ENCODE measurements at places on chromosomes 6 and 20.

GRCh38 chr6:108564178-108564577 lies 3.5 kb downstream of the FOXO3 start:
- peak; percentile 98 for DNase-seq

DNA sequence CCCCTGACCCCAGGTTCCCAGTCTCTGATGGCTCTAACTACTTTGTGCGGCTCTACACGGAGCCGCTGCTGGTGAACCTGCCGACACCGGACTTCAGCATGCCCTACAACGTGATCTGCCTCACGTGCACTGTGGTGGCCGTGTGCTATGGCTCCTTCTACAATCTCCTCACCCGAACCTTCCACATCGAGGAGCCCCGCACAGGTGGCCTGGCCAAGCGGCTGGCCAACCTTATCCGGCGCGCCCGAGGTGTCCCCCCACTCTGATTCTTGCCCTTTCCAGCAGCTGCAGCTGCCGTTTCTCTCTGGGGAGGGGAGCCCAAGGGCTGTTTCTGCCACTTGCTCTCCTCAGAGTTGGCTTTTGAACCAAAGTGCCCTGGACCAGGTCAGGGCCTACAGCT lies 9.6 kb downstream of the PIGT start:
- no peak for DNase-seq

DNA sequence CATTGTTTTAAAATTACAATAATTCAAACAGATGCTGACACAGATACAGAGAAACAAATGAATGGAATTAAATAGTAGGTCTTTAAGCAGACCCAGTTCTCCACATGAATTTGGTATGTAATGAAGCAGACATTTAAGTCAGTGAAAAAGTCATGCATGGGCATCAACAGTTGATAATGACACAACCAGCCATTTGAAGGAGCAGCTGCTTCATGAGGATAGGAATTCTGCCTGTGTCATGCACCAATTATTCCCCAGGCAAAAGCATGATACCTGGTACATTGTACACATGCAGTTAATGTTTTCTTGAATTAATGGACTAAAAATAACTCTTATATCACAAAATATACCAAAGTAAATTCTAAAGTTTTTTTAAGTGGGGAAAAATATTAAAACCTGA lies 11.2 kb upstream of the HEY2 start:
- no peak for DNase-seq

GRCh38 chr6:37491830-37492208 lies 7.9 kb downstream of the CCDC167 start:
- DNase-seq = no peak

DNA sequence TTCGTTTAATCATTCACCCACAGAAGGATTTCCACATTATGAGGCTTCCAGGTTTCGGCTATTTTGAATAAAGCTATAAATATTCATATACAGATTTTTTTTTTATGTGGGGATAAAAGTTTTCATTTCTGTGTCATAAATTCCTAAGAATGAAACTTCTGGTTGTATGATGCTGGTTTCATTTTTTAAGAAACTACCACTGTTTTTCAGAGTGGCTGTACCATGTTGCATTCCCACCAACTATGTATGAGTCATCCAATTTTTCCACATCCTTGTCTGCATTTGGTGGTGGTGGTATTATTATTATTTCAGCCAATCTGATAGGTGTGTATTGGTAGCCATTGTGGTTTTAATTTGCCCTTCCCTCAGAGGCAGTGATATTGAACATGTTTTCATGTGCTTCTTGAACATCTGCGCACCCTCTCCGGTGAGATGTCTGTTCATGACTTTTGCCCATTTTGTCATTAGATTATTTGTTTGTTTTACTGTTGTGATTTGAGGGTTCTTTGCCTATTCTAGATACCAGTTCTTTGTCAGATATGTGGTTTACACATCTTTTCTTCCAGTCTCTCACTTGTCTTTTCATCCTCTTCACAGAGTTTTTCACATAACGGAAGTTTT lies 75.5 kb downstream of the DOK5 start:
- peak; percentile 63 for DNase-seq

GRCh38 chr6:43339168-43339567 lies 30.3 kb downstream of the ZNF318 start:
- no peak for DNase-seq

DNA sequence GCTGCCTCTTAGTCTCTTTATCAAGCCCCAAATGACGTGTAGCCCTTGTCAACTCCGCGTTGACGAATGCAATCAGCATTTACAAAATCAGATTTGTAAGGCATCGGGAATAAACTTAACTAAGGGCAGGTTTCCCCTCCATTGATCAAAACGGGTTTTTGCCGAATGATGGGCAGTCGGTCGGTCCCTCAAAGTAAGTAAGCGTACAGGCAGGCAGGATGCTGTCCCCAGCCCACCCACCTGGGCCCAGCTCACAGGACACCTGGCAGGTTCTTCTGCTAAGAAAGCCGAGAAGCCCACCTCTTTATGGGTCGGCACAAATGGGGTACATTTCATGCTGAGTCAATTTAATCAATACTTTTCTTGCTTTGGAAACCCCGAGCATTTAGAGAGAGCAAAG lies 22.0 kb upstream of the MAFB start:
- DNase-seq = no peak

DNA sequence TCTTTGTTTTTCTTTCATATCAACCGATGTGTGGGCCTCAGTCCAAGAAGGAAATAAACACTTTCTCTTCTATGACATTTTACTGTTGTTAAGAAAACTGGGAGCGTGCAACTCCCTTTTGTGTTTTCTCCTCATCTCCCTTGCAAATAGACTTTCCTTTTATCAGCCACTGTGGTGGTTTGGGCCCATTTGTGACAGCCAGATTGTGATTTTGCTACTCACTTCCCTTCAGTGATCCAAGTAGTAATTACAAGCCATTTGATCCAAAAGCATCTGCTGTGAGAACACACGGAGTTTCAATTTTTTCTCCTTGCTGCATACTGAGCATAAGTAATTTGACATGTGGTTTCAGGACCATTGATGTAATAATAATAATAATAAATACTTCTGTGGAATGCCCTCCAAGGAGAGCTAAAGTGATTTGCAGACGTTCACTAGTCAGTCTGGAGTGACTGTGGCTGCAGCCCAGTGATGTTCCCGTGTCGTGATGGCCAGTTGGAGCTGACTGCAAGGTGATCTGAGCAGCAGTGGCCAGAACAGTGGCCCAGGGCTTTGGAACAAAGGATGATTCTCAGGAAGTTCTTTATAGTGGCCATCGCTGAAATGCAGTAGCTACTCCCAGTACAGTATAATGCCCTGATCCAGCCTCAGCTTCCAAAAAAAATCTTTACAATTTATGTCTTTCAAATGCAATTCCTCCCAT lies 91.9 kb upstream of the CLDN20 start:
- DNase-seq = peak; percentile 73

DNA sequence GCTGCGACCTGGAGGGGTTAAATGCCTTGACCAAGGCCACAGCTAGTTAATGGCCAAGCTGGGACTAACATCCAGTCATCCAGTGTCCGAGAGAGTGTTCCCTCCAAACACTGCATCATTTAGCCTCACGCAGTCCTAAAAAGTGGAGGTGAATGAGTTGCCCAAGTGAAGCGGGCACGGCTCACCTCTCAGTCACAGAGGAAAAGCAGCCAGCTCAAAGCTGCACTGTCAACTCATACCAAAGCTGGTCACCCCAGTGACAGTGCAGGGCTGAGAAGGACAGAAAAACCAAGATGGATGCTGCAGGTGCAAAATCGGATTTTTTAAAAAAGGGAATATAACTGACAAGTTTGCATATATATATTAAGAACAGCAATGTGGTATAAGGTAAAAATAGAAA lies 168.5 kb downstream of the SYNDIG1 start:
- DNase-seq = no peak

GRCh38 chr20:50017576-50018248 lies 34.9 kb downstream of the SNAI1 start:
- peak; percentile 63 for DNase-seq

GRCh38 chr20:14616003-14616402 lies 278.6 kb upstream of the FLRT3 start:
- DNase-seq = no peak

- DNase-seq = no peak
Measured at GRCh38 chr6:21414065-21414464, 179.5 kb upstream of the SOX4 start.

DNA sequence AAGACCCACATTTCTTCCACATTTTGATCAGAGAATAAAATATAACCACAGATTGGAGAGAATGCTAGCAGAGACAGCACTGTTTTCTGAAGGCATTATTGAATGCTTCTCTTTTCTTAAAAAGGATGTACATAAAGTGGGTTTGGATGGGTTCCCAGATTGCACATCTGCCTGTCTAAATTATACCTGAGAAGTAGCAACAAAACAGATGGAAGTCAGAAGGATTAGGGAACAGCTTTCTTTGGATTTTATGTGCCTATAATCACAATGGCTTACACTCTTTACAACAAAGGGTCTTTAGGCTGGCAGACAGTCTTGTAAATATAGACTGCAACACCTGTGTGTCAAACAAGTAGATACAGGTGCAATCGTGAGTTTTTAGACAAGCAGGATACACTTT lies 622.2 kb upstream of the MANEA start:
- DNase-seq = no peak

DNA sequence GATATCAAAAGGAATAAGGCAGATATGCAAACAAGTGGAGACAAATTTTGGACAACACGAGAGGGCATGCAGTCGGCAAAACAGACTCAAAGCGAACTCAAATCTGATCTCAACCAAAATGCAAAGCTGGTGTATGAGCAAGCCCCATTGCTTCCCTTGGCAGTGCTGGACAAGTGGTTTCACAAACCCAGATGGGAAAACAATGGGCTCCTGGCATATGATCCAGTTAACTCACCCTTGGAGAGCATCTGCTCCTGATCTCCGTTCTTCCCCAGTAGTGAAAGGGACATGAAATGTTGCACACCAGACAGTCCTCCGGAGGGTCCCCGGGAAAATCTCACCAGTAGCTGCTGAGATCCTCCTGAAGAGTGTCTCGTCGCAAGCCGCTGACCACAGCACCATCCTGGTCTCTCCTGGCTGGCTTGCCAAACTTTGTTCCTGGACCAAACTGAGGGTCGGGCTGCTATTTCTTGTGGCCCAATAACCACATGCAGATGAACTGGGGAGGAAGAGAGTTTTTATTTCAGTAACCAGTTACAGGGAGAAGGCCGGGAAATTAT lies 84.3 kb upstream of the THBS2 start:
- no peak for DNase-seq

DNA sequence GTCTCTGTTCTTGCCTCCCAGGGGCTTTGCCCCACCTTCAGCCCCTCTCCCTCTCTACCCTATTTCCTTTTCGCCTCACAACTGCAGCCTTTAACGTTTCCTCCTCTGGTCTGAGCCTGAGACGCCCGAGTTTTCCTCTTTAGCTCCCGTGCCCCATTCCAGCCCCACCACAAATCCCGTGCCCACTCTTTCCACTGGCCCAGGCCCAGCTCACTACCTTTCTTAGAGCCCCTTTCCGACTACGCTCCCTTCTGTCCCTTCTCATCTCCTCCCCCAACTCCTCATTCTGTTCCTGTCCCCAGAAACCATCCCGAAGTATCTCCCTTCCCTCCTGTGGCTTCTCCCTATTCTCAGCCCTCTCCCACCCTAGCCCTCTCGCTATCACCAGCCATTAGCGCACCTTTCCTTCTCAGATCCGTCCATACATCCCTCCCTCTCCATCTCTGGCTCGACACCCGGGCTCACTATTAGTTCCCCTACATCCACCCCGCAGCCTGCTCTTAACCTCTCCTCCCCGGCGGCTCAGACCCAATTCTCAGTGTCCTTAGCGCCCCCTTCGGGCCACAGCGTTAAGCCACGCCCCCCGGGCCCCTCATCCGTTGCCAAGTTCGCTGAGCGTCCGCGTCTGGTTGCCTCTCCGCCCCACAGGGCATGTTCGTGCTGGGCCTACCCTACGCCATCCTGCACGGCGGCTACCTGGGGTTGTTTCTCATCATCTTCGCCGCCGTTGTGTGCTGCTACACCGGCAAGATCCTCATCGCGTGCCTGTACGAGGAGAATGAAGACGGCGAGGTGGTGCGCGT lies 2.7 kb downstream of the SLC32A1 start:
- no peak for DNase-seq

DNA sequence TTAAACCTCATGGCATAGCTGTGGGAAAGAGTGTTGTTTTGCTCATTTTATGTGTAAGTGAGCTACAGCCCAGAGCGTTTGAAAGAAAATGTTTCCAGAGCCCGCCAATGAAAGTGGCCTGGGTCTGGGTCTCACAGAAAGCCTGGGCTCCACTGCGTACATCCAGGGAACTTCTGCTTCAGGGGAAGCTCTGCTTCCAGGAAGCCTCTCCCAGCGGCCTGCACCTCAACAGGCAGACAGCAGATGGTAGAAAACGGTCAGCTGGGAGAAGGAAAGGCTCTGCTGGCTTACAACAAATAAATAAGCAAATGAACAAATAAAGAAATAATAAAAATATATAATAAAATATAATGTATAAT lies 270.5 kb upstream of the SUPT3H start:
- DNase-seq = no peak

DNA sequence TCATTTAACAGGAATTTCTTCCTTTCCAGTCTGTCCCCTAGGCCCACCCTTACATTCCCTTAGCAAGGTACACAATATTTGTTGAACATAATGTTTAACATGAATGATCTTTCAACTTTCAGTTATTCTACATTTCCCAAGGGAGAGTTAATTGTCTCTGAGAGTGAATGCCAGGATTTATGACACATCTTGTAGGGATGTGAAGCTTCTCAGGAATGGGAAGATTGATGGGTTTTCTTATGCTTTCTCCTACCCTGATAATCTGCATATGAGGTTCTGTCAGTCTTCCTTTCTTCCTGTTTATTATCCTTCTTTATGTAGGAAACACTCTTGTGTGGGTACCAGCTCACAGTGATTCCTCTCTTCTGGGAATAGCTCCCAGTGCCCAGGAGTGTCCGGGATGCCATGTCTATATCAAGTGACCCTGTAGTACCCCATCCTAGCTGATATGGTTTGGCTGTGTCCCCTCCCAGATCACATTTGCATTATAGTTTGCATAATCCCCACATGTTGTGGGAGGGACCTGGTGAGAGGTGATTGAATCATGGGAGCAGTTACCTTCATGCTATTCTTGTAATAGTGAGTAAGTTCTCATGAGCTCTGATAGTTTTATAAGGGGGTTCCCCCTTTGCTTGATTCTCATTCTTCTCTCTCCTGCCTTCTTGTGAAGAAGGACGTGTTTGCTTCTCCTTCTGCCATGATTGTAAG lies 7.1 kb upstream of the FYN start:
- DNase-seq = peak; percentile 88

DNA sequence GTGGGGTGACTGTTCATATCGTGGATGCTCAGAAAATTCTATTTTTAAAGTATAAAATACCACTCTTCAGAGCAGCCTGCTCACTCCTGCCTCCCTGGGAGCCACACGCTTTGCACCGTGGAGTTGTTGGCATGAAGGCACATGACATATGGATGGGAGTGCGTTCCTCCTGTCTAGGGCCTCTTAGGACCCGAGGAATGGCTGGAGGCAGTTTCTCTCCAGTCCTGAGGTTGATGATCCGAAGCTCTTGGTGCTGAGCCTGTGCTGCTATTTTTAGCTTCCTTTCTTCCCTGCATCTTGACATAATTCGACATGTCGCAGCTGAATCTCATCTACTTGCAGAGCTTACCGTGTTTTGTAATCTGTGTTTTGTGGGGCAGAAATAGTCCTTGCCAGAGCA lies 73.9 kb downstream of the PHACTR3 start:
- no peak for DNase-seq

- DNase-seq = no peak
Measured at GRCh38 chr20:63687419-63688178, 8.9 kb upstream of the TNFRSF6B start.

GRCh38 chr20:62088258-62089127 lies 22.8 kb upstream of the TAF4 start:
- peak; percentile 25 for DNase-seq

Data from fibroblast of upper back skin (primary cell).